ENCODE measurements at places on chromosomes 4 and X.

- DNase-seq, result no peak
Observed at GRCh38 chrX:72041176-72041575, 90.5 kb downstream of the RTL5 start.

DNA sequence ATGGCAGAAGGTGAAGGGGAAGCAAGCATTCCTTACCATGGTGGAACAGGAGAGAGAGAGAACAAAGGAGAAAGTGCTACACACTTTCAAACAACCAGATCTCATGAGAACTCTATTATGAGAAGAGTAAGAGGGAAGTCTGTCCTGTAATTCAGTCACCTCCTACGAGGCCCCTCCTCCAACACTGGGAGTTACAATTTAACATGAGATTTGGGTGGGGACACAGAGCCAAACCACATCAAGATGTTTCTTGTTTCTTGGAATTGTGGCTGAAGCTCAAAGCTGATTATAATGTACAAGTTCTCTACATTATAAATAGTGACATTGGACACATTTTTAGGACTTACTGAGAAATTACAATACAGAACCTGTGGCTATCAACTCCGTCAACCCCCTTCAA is 29.5 kb upstream of the TAPT1 start:
- DNase-seq, result no peak

- DNase-seq, result no peak
Observed at GRCh38 chrX:46531442-46531841, 13.8 kb downstream of the ZNF674 start.

GRCh38 chr4:22573198-22573597 is 57.3 kb upstream of the ADGRA3 start:
- no peak for DNase-seq

- DNase-seq, result no peak
Observed at GRCh38 chrX:63993936-63994335, 208.9 kb upstream of the ARHGEF9 start.

GRCh38 chr4:15239866-15240265 is 188.0 kb upstream of the C1QTNF7 start:
- DNase-seq, result no peak

GRCh38 chr4:80788798-80789197 is 241.7 kb upstream of the BMP3 start:
- DNase-seq, result no peak

- DNase-seq, result no peak
Observed at GRCh38 chrX:153305972-153306371, 15.6 kb downstream of the PNMA6F start.

DNA sequence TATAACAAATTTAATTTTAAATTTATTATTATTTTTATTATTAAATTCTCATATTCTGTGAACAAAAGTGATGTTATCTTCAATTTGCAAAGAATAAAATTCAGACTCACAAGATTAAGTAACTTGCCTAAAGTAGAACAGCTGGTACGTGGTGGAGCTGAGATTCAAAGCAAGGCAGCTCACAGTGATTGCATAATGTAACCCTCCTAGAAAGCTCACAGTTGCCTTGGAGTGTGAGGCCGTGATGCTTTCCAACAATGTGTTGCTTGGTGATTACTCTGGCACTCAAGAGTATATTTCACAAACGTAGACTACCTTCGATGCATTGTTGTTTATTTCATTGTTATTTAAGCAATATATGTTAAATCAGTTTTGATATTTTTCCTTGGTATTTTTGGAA is 1039.2 kb upstream of the PABPC4L start:
- no peak for DNase-seq

- DNase-seq, result no peak
Observed at GRCh38 chr4:139596034-139596683, 40.1 kb upstream of the SETD7 start.

DNA sequence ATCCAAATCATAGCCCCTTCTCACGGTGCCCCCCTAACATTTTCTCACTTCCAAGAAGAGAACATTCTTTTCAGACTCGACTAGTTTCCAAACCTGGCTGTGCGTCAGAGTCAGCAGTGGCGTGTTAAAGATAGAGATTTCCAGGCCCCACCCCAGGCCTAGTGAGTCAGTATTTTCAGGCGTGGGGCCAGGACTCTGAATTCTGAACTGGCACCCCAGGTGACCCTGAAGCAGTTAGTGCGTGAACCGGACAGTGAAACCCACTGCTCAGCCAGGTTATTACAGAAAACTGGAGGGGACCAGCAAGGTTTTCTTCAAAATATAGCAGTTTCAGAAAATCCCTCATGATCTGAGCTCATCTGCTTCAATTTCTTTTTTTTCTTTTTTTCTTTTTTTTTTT is 35.0 kb upstream of the BCOR start:
- no peak for DNase-seq

DNA sequence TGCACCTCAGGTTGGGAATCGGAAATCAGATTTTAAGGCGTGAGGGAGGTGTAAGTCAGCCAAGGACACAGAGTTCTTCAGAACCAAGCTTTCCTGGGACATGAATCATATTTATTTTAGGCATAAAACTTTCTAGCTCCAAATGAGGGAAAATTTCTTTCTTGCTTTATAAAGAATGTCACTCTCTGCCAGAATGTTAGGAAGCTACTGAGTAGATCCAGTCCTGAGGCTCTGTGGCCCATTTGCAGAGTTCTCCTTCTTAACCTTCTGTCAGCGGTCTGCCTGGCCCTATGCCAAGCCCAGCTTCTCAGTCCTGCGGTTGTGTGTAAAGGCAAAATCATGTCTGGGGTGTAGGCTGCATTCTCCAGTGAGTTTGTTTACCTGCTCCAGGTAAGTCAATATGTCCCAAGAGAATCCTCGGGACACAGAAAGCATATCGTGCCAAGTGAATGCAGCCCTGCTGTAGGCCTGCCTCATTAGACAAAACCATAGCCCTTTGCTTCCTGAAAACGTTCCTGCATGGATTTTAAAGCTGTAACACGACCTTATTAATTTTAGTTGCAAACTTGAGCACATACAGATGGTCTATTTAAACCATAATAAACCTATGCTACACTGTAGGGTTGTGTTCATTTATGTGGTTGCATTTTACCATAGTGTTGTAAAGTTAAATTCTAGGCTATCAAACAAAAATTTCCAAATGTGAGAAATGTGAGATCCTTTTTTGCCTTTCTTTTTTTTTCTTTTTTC is 29.2 kb upstream of the CCNI start:
- no peak for DNase-seq

GRCh38 chr4:152451496-152451895 is 84.4 kb downstream of the FBXW7 start:
- no peak for DNase-seq

GRCh38 chr4:60605646-60606354 is 594.3 kb upstream of the ADGRL3 start:
- DNase-seq, result no peak

DNA sequence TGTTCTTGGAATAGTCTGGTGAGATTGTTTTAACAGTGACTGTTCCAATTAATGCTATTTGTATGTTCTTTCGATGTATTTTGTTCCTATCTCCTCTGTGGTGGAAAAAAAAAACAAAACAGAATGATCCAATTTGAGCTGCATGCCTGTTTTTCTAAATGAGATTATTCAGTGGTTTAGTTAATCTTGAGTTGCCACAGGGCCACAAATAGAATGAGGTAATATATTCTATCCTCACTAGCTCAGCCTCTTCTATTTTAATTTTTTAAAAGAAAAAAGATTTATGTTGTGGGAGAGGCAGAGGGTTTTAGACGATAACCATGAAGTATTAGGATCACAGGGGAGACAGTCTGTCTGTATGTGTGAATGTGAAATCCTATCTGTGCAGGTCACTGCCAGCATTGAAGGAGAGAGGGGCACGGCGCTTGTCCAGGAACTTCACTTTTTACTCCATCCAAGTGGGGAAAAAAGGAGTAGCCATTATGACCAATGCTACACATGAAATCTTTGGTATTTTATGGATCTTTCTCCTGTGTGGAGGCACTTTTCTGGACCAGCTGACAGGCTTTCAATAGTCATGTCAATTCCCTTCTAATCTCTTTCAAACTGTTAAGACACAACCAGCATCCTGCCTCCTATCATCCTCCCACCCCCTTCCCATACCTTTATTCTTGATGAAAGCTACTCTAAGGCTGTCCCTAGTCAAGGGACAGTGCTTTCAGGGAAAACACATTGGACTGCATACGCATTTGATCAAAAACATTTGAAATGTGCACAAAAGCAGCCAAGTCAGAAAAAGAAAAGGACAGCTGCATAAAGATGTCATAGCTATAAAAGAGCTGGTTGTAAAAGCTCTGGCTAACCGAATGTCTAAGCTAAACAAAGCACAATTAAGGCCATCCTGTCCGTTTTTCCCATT is 1063.8 kb upstream of the INTU start:
- no peak for DNase-seq

GRCh38 chr4:74822603-74823002 is 28.3 kb upstream of the BTC start:
- DNase-seq, result no peak

- DNase-seq, result no peak
Observed at GRCh38 chr4:89284828-89285227, 22.8 kb downstream of the GPRIN3 start.

DNA sequence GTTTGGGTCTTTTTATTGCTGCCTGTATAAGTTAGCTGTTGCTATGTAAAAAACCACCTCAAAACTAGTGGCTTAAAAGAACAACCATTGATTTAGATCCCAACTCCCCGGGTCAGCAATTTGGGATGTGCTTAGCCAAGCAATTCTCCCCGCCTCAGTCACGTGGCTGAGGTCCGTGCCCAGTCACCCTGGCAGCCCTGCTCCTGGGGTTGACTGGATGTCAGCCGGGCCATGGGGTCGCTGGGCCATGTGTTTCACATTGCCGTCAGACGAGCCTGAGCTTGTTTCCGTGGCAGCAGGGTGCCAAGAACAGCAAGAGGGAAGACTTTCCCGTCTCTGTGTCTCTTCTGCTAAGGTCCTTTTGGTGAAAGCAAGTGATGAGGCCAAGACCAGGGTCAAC is 345.7 kb upstream of the FAT1 start:
- no peak for DNase-seq

DNA sequence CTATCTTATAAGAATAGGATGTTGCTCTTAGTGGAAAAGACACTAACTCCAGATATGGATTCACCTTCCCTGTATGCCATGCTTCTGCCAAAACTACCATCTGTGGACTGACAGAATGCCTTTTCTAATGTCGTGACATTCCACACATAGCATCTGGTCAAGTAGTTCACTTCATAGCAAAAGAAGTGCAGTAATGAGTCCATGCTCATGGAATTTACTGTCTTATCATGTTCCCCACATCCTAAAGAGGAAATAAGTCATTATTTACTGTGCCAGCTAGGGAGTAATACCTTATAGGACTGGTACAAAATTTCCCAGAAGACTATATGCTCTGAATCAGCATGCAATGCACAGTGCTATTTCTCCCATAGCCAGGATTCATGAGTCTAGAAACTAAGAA is 562.4 kb downstream of the TLL1 start:
- DNase-seq, result no peak

- DNase-seq, result no peak
Observed at GRCh38 chrX:71809886-71810285, 46.7 kb downstream of the CXorf49B start.

DNA sequence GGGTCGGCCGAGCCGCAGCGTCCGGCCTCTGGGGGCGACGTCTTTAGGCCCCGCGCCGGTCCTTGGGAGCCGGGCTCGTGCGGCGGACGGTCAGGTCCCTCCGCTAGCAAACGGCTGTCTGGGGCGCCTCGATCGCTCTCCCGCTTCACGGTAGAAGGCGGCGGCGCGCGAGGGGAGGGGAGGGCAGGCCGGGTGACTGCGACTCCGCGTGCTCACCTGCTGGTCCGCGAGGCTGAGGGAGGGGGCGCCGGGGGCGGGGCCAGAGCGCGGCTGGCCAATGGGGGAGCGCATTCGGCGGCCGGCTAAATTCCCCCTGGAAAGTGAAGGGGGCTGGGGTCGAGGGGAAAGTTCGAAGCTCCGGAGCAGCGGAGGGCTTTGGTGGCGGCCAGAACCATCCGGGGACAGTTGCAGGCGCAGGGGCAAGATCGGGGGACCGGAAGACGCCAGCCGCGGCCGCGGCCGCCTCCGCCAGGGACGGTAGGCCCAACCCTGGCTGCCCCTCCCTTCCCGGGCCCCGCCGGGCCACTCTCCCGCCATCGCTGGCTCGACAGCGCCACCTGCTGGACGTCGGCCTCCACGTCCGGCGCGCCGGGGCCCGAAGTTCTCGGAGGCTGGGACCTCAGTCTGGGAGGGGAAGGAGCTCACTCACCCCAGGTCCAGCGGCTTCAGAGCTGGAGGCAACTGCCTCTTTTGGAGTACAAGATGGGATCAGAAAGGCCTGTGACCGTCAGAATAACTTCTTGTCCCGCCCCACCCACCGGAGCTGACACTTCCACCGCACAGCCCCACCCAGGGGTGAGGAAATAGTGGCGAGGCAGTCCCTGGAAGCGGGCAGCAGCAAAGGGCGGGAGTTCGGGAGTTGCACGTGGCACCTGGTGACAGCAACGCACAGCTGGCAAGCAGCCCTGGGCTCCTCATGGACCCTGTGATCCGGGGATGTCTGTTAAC is 49.9 kb downstream of the ELF4 start:
- peak; percentile 55 for DNase-seq

GRCh38 chr4:138892483-138893407 is 122.8 kb upstream of the NOCT start:
- DNase-seq, result no peak

DNA sequence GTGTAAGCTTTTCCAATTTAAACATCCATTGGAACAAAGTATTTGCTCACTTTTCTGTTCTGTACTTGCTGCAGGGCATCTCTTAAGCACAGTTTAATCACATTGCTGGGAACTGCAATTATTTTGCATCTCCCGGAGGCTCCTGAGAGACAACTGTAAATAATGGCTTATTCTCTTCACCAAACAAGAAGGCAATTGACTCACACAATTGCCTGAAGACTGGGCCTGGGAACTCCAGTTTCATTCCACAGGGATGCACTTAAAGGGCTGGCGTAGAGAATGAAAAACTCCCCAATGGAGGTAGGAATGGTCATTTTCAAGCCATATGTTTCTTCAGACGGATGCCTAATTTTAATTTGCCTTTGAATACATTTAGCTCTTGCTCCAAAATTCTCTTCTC is 29.5 kb downstream of the TFDP3 start:
- no peak for DNase-seq

DNA sequence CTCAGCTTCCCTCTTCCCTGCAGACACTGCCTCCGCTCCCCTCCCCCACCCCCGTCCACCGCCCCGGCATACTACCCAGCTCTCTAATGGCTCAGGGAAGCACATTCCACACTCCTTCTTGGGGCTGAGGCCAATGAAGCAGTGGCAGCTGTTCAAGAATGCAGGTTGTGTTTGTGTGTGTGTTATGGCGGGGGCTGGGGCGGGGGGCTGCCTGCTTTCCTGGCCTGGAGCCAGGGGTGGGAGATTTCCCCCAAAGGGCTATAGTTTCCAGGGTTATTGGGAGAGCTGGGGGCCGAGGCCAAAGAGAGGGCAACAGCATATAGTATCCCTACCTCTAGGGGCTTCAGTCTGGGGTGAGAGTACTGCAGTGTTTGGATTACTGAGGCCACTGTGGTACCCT is 149.4 kb downstream of the EFNB1 start:
- no peak for DNase-seq

DNA sequence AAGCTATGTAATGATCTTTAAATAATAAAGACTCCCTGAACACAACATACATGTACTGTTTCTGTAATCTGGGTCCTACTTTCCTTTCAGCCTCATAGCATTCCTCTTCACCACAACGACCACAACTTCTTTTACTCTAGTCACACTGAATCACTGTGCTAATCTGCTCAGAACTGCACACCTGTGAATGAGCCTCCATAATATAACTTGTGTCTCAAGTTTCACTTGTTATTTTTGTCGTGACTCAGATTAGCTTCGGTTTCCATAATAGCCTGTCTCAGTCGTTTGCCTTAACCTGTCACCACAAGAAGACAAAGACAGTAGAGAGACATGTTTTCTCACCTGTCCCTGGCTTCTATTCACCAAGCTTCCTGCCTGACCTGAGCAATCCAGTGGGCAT is 61.8 kb downstream of the MAGED1 start:
- no peak for DNase-seq

Measured in stimulated activated CD8-positive, alpha-beta memory T cell treated with anti-CD3 and anti-CD28 coated beads, Interleukin-7, amount 100 ng/mL, for 1 hour (primary cell).